ENCODE measurements at places on chromosomes 1 and 21.

- no peak for DNase-seq
Observed at GRCh38 chr1:25356848-25357247, 18.7 kb downstream of the TMEM50A start.

- DNase-seq: no peak
Observed at GRCh38 chr21:39176271-39176709, 7.0 kb downstream of the PSMG1 start.

- no peak for DNase-seq
Observed at GRCh38 chr1:64877598-64877997, 88.8 kb downstream of the JAK1 start.

DNA sequence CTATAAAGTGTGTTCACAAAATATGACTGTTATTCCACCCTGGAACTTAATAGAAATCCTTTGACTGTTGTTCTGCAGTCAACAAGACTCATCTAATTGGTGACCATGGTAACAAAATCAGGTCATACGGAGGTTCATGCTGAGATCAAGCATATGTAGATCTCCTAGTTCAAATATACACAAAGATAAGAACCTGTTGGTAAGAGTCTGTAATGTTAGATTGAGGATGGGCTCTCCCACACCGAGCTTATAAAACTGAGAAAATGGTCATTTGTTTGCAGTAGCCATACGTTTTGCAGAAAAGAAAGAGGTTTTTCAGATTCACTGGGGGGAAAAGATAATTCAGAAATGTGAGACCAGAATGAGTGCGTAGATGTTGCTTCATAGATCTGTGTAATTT, 468.1 kb downstream of the RPS6KC1 start:
- DNase-seq: no peak

DNA sequence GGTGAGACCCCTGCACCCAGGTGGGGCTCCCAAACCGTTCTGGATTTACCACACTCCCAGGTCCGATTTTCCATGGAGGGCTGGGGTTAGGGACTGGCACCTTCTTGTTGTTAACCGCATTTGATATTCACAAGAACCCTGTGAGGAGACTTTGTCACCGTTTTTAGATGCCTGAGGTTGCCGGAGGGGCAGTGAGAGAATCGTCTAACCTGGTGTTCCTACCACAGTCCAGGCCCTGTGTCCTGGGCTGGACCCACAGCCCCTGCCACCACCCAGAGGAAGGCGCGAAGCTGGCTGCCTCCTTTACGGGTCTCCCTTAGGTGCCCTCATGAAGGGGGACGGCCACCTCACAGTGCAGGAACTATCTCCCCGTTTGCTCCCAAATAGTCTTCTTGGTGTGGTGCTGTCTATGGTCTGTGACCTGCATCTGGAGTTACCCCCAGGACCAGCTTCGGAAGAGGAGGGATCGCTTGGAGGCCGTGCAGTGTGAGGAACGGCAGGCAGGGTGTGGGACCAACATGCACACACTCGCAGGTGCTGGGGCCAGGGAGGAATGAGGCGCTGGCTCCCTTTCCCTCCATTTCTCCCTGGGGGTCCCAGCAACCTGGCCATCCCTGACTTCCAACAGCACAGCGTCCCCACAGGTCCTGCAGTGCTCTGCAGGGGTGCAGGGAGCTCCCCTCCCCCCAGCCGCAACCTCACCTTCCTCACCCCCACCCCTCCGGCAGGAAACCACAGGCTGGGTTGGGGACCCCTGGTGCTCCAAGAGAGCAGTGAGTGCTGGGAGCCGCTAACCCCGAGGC, 7.0 kb downstream of the SIM2 start:
- DNase-seq: peak; percentile 53

GRCh38 chr1:56866656-56867055, 12.1 kb downstream of the C8A start:
- DNase-seq: no peak

GRCh38 chr21:35197992-35198431, 148.9 kb upstream of the RUNX1 start:
- DNase-seq: no peak

DNA sequence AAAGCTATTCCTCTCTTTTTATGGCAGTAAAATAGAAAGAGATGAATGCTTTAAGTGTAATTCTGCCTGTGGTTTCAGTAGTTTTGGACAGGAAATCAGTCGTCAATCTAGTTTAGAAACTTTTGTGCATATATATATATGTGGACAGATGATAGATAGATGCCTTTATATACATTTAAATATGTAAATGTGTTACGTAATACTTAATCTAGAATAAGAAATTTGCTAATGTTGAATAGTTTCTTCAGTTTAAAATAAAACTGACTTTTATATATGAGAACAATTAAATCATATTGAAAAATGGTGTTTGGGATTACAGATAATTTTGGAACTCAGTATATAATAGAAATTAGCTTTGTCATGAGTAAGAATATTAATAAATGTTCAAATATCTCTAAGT, 1165.7 kb upstream of the NCAM2 start:
- no peak for DNase-seq

- no peak for DNase-seq
Observed at GRCh38 chr1:199619223-199619622, 408.3 kb upstream of the NR5A2 start.

DNA sequence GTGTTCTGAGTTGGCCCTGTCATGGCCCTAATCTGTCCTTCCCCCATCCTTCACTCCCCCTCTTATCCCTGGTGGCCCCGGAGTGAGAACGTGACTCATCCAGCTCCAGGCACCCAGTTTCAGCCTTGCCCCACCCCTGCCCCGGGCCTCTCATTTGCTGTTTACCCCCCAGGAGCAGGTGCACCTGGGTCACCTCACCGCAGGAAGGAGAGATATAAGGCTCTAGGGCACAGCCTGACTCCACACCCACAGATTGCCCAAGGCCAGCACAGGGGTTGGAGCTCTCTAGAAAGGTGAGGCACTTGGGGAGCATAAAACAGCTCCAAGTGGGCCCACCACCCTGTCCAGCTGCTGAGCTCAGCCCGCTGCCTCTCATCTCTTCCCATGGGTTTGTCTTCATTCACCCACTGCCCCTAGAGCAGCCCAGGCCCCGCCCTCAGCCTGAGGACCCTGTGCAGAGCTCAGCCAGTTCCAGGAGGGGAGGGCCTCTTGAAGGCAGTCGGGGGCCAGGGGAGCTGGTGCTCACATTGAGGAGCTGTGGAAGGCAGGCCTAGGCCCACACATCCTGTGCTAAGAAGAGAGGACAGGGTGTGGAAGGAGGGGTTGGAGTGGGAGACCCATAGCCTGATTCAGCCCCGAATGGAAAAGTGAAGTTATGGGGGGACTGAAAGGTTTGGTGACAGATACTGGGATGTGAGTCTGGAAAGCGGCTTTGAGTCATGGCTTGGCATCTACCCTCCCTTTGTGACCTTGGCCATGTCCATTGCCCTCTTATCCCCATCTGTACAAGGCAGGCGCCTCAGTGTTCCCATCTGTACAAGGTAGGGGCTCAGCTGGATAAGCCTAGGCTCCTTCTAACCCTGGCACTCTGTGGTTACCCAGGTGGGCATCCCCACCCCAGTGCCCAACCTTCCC, 16.1 kb upstream of the GPR37L1 start:
- no peak for DNase-seq

DNA sequence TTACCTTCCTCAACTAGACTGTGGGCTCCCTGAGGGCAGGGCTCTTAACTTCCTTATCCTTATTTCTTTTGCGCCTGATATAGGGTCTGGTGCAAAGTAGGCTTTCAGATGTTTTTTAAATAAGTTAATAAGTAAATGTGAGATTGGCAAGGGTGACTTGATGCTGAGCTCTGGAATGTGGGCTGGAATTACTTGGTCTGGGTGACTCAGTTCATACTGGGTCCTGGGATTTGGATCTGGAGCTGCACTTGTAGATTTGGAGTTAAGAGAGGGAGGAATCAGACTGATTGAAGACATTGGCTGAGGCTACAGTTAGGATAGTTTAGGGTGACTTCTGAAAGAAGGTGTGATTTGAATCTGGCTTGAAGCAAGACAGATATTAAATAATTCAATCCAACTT, 190.9 kb downstream of the GIPC2 start:
- DNase-seq: no peak

DNA sequence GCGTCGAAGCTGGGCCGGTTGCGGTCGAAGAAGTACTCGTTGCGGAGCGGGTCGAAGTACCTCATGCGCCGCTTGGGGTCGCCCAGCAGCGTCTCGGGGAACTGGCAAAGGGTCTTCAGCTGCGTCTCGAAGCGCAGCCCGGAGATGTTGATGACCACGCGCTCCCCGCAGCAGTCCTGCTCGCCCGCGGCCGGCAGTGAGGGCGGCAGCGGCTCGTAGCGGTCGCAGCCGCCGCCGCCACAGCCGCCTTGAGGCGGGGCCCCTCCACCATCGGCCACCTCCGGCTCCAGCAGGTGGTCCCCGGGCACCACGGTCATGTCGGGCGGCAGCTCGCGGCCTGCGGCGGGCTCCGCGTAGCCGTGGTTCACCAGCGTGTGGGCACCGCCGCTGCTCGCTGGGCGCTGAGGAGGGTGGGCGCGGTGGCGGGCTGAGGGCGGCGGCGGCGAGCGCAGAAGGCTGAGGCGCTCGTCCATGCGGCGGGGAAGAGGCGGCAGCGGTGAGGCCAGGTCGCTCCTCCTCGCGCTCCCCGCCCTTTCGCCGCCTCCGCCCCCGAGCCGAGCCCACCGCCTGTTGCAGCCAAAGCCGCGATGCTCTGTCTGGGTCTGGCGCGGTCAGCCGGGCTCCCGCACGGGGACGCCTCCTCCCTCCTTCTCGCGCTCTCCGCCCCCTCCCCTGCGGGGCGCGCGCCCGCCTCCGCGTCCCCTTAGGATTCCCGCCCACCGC, at the start of gene KCNA3:
Gene KCNA3, minus strand, starts transcription at position 604 of the 723 bp plus-strand sequence. Its CDS starts 131 bp downstream, at position 473.
- peak; percentile 83 for DNase-seq

DNA sequence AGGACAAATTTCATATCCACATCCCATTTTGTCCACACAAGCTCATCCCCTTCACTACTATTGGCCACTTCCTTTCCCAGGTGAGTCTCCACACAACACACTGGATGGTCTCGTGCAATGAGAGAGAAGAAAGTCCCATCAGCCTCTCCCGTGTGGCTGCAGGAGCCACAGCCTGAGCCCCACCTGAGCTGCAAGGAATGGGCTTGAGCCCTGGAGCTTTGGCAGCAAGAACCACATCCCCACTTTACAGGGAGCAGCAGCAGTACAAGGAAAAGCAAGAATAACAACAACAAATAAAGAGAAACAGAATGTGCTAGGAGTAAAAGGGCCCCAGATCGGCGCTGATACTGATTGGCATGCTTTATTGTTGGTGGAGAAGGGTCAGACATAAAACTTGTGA, 117.7 kb downstream of the TPTE start:
- DNase-seq: no peak

DNA sequence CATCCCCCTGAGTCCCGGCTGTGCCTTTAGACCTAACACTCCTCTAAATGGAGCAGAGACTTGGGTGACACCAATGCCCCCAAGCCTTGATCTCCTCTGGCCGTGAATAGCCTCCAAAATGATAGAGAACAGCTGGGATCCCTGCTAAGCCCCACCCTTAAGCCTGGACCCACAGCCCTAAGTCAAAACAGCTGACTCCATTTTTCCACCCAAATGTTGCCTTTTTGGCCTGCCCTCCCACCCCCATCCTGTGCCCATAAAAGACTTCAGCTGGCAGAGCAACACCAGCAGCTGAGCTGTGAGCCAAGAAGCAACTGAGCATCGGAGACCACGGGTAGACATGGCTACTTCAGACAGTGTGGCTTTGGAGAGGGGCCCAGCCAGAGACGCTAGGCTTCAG, 420.8 kb downstream of the NPHP4 start:
- peak; percentile 12 for DNase-seq

DNA sequence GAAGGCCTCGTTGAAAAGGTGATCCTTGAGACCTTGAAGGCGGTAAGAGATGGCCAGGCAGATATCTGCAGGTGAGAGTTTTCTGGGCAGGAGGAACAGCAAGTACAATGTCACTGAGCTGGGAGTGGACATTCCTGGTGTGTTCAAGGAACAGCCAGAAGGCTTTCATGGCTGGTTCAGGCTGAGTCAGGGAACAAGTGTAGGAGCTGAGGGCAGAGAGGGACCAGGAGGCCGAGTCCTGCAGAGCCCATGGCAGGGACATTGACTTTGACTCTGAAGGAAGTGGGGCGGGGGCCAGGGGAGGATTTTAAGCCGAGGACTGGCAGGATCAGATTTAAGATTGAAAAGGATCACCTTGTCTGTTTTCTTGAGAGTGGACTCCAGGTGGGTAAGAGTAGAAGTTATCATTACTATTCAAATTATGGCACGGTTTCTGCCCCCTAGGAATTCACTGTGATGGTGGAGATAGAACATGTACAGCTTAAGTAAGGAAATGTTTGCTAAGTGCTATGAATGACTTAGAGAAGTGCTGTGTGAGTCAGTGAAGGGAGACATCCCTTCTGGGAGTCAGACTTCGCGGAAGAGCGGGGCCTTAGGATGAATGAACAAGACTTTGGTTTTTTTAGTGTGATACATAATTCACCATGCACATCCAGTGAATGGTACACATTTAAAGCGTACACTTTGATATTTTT, 202.3 kb downstream of the KIF26B start:
- no peak for DNase-seq

DNA sequence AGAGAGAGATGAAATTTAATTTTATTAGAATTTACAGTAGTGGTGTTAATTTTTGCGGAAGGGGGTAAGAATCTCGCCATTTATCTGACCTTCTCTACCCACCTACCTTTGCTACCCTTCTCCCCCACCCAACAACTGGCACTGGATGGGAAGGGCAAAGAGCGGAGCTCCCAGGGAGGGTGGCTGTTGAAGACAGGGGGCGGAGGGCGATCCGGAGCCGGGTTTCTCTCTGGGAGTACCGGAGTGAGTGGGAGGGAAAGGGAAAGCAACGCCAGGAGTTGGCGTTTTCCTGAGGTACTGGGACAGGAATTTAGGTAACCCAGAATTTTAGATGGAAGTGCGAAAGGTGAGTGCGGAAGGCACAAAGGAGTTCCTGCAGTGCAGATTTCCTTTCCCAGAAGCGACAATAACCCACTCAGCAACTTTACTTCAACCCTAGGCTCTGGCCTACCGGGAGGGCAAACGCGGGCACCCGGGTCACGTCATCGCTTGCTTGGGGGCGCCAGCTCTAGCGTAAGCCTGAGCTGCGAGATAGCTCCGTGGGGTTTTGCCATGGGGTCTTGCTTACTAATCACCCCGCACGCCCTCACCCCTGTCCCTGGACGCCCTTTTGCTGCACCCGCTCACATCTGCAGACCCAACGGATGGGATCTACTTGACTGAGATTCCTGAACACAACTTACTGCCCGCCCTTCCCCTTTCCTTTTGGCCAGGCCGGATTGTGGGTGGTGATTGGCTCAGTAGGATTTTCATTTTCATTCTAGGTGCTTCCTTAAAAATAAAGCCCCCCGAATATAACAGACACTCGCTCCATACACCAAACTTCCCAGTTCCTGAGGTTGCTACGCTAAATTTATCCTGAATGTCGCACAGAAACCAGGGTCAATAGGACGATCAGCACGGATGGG, 413.0 kb upstream of the ESRRG start:
- no peak for DNase-seq

DNA sequence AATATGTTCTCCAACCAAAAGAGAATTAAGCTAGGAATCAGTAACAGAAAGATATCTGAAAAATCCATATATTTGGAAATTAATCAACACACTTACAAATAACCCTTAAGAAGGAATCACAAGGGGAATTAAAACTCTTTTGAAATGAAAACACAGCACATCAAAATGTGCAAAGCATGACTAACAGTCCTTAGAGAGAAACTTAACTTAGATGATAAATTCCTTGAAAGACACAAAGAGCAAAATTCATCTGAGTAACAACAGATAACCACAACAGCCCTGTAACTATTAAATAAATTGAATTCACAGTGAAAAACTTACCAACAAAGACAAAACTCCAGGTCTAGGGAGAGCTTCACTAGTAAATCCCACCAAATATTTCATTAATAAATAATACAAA, 283.8 kb downstream of the SDCCAG8 start:
- DNase-seq: no peak

- no peak for DNase-seq
Observed at GRCh38 chr1:44059212-44059611, 27.9 kb upstream of the SLC6A9 start.

- DNase-seq: no peak
Observed at GRCh38 chr1:15305468-15305770, 58.4 kb downstream of the FHAD1 start.

Data from activated CD8-positive, alpha-beta memory T cell treated with anti-CD3 and anti-CD28 coated beads, Interleukin-2, amount 50 U/mL, for 48 hours (primary cell).